Activated CD4-positive, alpha-beta T cell treated with anti-CD3 and anti-CD28 coated beads, Interleukin-2, amount 10 ng/mL, durations not matched to agents 7 days and 5 days (primary cell): ENCODE measurements at places on chromosomes 3 and 15. TPM values are rescaled to one million over a fixed set of nuclear protein-coding genes. Genes with fewer than 3 reads are reported as not detected.
A peak's percentile ranks its signal among the peaks of the same experiment; 100 is the strongest.

DNA sequence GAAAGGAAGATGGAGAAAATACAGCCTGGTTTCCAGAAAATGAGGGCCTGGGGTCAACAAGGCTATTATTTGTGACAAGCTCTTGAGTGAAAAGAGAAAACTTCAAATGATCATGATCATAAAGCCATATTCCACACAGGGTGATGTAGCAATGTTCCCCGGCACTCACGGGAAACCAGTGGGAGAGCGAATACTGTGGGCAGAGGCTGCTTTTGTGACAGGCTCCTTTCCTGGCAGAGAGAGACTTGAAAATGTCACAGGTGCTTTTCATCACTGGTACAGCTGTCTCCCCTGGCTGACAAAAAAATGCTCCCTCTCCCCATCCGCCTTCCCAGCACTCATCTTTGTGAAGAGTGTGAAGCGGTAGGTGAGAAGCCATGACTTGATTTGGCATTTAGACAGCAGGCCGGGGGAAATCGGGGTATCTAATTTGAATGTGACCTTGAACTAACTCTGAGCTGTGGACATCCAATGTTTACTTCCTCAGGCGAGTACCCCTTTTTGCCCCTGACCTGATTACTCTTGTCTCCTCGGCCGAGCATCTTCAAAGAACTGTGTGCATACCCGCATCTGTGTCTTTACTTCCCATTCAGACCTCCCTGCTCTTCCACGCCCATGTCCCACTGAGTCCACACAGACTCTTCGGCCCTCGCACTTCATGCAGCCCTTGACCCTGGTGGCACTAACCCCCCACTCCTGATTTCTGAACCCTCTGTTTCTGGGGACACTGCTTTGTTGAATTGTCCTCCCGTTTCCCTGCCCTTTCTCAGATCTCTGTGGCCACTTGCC lies 23.2 kb downstream of the CA12 start:
- no peaks in the 10 kb centered on the region for H3K36me3 ChIP-seq
- H3K4me3 ChIP-seq, result no peak overlapping the region
- no peaks in the 10 kb centered on the region for H3K4me1 ChIP-seq
- no peak for DNase-seq
- H3K27me3 ChIP-seq, result peaks cover 13% of the 10 kb centered on the region
- H3K27ac ChIP-seq, result no peak overlapping the region

The MAGEL2 gene
- not detected for total RNA-seq

DNA sequence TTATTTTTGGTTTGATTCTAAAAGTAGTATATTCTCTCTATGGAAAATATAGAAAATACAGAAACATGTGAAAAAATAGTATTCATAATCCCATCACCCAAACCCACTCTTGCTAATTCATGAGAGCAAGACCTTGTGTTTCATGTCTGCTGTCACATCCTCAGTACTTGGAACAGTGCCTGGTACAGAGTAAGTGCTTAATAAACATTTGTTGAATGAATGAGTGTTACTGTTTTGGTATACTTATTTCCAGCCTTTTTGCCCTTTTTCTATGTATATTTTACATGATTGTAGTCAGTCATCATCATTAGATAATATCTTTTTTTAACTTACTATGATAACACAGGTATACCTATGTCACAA lies 59.3 kb downstream of the IL16 start:
- H3K4me1 ChIP-seq, result peaks cover 4% of the 10 kb centered on the region
- H3K36me3 ChIP-seq, result no peaks in the 10 kb centered on the region
- DNase-seq, result no peak
- H3K27me3 ChIP-seq, result peaks cover 4% of the 10 kb centered on the region
- no peak overlapping the region for H3K4me3 ChIP-seq

The ABI3BP gene
- total RNA-seq, result not detected

- H3K36me3 ChIP-seq, result no peaks in the 10 kb centered on the region
- no peak overlapping the region for H3K27ac ChIP-seq
- H3K4me1 ChIP-seq, result no peaks in the 10 kb centered on the region
- no peak overlapping the region for H3K4me3 ChIP-seq
- no peak for DNase-seq
- peaks cover 3% of the 10 kb centered on the region for H3K27me3 ChIP-seq
These were observed 41.5 kb downstream of the RARB start for GRCh38 chr3:25469558-25469957.

GRCh38 chr3:13544951-13545651 lies 3.8 kb upstream of the FBLN2 start:
- H3K27ac ChIP-seq, result no peak overlapping the region
- peaks cover 47% of the 10 kb centered on the region for H3K27me3 ChIP-seq
- no peak overlapping the region for H3K4me3 ChIP-seq
- peaks cover 3% of the 10 kb centered on the region for H3K36me3 ChIP-seq
- no peak for DNase-seq

DNA sequence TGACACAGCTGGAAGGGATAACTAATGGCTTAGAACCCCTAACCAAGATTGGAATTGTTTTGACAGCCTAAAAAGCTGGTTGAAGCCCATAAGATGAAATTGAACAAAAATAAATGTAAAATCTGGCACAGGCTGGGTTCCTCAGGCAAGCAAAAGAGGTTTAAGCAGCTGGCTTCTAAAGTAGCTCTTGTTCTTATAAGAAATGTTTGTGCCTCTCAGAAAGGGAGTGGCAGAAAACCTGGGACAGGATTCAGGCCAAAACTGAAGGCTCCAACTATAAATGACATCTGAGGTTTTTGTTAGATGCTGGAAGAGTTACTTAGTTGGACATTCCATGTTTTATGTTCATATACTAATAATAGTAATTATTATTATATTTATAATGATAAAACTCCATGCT lies 378.3 kb downstream of the CNTN4 start:
- no peak overlapping the region for H3K4me3 ChIP-seq
- H3K36me3 ChIP-seq, result no peaks in the 10 kb centered on the region
- DNase-seq, result no peak
- H3K27ac ChIP-seq, result no peak overlapping the region
- H3K27me3 ChIP-seq, result no peaks in the 10 kb centered on the region
- no peaks in the 10 kb centered on the region for H3K4me1 ChIP-seq

DNA sequence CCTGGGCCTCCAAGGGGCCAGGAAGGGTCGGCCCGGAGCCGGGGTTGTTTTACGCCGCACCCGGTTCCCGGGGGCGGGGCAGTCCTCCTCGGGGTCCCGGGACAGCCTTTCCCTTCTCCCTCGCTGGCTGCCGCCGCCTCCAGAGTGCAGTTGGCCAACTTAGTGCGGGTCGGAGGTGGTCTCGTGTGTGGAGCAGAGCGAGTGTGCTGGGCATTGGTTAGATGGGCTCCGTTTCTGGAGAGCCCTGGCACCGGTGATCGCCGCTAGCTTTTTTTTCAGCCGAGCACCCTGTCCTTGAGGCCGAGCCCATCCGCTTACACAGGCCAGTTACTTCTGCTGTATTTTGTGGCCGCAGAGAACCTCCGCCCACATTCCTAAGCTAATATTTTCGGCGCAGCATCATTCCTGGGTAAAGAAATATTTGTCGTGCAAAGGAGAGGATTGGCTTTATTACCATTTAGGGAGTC lies 585 bp downstream of the KIF23 start:
- H3K27ac ChIP-seq, result peak overlapping the region; percentile 80
- H3K4me3 ChIP-seq, result peak overlapping the region; percentile 88
- H3K36me3 ChIP-seq, result peaks cover 34% of the 10 kb centered on the region
- peak; percentile 22 for DNase-seq
